Renal pelvis (tissue), 12 donors: ENCODE measurements at places on chromosomes 6 and 20.

DNA sequence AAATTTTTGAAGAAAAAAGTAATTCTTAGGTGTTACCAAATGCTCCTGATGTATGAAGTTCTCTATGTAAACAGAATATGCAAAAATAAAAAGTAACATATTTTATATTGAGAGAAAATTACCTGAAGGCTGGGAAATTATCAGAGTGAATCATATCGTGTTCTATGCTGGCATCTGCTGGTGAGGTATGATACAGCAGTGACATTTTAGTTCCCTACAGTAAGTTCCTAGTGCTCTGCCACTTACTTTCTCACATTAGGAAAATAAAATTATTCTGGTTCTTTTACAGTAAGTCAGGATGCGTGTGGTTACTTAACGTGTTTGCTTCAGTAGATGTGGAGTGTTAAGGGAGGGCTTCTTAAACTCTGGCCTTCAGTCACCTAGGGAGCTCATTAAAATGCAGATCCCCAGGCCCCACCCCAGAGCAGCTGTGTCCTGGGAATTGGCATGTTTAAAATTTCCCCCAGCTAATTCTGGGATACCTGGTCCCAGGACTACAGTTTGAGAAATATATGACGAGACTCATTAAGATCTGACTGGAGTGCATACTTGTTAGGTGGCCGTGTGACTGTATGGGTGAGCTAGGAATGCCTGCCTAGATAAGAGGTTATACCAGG is 3.2 kb downstream of the ACTR5 start:
- DNase-seq, result no peak

GRCh38 chr6:38375341-38375740 is 264.4 kb downstream of the BTBD9 start:
- no peak for DNase-seq

- DNase-seq, result no peak
These were observed 1.2 kb downstream of the HLA-DQA2 start for GRCh38 chr6:32742374-32742773.

- no peak for DNase-seq
These were observed 215.1 kb downstream of the DLL1 start for GRCh38 chr6:170075659-170076223.

GRCh38 chr6:32937230-32937633 is 3.6 kb downstream of the HLA-DMB start:
- no peak for DNase-seq

- DNase-seq, result no peak
These were observed 16.6 kb downstream of the NKX2-4 start for GRCh38 chr20:21380711-21381110.

GRCh38 chr6:159693128-159693893 is at the start of gene SOD2:
Gene SOD2 (minus strand): TSS chr6:159693241. CDS start chr6:159693167, 74 bp downstream.
- peak; percentile 81 for DNase-seq

DNA sequence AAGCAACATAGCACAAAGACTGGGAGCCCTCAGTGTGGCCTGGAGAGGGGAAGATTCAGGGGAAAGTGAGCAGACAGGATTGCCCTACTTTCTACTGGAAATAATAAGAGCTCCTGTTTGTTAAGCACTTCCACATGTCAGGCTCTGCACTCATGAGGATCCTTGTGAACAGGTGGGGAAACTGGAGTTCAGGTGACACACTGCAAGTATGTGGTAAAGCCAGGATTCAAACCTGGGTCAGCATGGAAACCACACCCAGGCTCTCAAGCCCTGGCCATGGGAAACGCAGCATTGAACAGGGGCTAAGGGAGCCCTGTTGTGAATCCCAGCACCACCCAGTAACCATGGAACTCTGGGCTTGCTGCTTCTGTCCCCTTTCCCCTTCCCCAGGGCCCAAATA is 42.8 kb upstream of the ID1 start:
- no peak for DNase-seq
